Suprapubic skin (tissue), 4 donors: ENCODE measurements at places on chromosomes 2 and 18.

- DNase-seq = no peak
Measured at GRCh38 chr2:238138331-238139195, at the start of gene KLHL30. KLHL30 (plus strand) TSS chr2:238138668; CDS start chr2:238140755, 2,087 bp downstream.

- no peak for DNase-seq
Measured at GRCh38 chr2:120787111-120787821, 51.6 kb downstream of the GLI2 start.

- DNase-seq = peak; percentile 69
Measured at GRCh38 chr2:202377207-202377761, 1.2 kb downstream of the BMPR2 start.

GRCh38 chr2:33441235-33441810 is 35.1 kb upstream of the RASGRP3 start:
- DNase-seq = no peak

GRCh38 chr18:43863180-43863579 is 585.9 kb upstream of the SYT4 start:
- DNase-seq = no peak

- no peak for DNase-seq
Measured at GRCh38 chr2:194822097-194822496, 834.9 kb upstream of the SLC39A10 start.

DNA sequence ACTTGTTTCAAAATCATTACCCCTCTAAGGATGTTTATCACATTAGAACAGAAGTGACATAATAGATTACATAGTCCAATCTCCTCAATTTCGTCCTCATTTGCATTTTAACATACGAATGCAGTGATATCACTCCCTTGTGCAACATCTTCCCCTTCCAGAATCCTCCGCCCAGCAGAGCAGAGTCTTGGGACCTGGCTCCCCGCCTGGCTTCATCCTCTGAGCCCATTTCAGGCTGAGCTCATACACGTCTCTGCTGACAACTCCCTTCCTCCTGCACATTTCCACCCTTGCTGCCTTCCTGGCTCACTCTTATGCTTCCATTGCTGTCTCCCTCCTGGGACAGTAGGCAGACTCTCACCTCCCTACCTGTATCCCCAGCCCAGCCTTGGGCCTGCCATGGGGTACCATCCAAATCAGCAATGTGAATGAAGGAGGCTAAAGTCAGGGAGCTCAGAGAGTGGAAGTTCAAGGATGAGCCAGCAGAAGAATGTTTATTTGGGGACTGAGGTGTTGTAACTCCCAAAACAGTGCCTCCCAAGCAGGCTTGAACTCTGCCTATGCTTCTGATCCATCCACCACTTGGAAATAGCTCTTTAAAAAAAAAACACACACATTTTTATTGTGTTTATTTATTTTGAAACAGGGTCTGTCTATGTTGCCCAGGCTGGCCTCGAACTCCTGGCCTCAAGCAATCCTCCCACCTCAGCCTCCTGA is 165.2 kb downstream of the TMEM200C start:
- DNase-seq = peak; percentile 89

DNA sequence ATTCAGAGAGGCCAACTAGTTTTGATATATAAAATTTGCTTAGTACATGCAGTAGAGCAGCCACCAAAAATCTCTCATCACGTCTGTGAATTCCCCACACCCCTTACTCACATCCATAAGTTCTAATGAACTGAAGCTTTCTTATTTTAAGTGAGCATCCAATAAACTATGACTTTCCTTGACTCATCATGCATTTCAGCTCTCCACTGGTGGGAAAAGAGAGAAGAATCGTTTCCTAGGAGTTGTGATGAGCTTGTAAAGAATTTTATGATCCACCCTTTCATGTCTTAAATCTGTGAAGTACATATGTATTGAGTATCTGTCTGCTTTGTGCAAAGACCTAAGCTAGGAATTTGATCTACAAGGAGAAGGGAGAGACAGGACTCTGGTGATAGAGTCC is 428.6 kb downstream of the SETBP1 start:
- no peak for DNase-seq

DNA sequence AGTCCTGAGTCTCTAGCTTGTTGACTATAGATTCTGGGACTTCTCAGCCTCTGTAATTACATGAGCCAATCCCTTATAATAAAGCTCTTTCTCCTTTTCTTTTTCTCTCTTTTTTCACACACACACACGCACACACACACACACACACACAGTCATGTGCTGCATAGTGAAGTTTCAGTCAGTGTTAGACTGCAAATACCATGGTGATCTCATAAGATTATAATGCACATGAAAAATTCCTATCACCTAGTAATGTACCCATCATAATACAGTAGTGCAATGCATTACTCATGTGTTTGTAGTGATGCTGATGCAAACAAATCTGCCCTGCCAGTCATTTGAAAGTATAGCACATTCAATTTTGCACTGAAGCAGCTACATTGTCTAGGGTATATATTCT is 558.2 kb downstream of the SUCLG1 start:
- DNase-seq = no peak

- no peak for DNase-seq
Measured at GRCh38 chr2:239224199-239224570, 176.6 kb downstream of the HDAC4 start.

DNA sequence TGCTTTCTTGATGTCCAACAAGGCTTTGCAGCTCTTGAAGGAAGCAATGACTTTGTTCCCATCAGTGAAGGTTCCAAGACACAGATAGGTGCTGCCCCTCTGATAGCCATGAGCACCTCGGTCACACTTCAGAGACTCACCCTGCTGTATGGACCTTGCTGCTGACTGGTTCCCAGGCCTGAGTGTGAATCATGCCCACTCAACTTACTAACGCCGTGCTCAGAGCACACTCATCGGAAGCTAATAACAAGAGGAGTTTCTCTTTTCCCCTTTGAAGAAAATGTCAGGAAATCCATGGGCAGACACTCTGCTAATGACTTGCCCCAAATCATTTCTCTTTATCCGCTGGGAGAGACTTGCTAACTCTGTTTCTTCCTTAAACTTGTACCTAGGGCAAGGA is 83.8 kb upstream of the ARL4C start:
- DNase-seq = no peak

- DNase-seq = no peak
Measured at GRCh38 chr2:112149866-112150435, 11.8 kb downstream of the FBLN7 start.

- DNase-seq = no peak
Measured at GRCh38 chr18:50749945-50750344, 69.9 kb downstream of the MRO start.

DNA sequence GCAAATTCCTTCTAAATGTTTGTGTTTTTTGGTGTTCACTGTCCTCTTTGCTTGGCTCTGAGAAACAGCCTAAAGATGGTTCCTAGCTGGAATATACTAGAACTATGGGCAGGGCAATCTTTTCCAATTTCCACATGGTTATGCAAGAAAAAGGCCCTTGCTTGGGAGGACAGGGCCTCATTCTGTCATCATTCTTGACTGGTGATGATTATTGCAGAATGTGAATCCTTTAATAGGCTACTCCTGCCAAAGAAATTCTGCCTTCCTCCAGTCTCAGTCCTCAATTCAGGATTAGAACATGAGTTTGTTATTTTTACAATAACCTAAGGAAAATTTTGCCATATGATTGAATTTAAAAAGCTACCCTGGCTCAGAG is 218.7 kb downstream of the HNMT start:
- no peak for DNase-seq

GRCh38 chr2:171540437-171540836 is 18.2 kb downstream of the CYBRD1 start:
- DNase-seq = no peak

GRCh38 chr18:51716277-51716676 is 518.8 kb upstream of the MEX3C start:
- no peak for DNase-seq

DNA sequence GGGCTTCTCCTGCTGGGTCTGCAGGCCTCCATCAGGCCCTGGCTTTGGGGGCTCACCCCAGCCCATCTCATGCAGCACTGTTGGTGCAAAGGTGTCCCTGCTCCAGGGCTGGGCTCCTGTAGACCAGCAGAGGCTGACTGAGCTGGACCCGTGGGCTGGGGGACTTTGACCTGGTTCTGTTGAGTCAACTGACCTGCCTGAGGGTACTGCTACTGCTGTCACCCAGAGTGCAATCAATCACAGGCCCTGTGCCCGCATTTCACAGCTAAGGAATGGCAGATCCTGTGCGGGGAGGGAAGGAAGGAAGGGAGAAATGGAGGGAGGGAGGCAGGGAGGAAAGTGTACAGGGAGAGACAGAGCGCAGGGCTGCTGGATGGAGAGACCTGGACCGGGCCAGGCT is 136.8 kb downstream of the TPO start:
- DNase-seq = no peak

DNA sequence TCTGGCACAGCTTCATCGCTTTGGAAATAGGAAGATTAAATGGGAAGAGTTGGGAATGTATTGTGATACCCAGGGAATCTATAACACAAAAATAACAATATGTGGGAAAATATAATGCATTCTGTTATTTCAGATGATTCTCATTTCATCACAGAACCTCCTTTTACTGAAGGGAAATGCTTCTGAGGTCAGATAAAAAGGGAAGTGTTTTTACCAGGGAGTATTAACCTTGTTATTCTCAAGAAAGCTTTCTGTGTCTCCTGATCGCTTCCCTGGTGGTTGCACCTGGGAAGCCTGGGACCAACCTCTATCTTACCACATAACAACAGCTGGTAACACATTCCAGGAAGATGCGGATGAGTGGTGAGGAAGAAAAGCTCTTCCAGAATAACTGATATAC is 47.2 kb downstream of the SCG2 start:
- no peak for DNase-seq

DNA sequence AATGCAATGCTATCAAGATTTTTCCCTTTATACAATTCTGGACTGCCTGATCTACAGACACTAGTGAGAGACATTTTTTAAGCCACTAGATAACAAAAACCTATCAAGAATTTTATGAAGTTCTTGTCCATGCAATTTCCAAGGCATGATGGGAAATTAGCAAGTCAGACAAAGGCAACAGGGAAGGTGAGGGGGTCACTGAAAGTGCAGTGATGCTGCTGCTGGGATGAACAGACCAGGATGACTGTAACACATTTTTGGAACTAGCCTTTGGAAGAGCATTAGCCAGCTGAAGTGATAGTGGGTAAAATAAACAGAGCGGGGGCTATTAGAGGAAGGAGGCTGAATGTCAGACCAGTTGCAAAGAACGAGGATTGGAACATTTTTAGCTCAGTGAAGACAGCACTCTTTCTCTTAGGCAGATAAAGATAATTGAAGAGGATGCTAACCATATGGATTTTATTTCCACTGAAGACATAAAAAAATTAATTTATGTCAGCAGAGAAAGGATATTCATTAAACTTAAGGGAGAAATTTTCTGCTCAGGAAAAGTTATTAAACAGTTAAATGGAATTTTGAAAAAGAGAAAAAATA is 17.9 kb downstream of the NRXN1 start:
- no peak for DNase-seq

- no peak for DNase-seq
Measured at GRCh38 chr2:70751881-70752280, 16.1 kb downstream of the ADD2 start.

- no peak for DNase-seq
Measured at GRCh38 chr18:34623557-34623956, 86.5 kb upstream of the DTNA start.

DNA sequence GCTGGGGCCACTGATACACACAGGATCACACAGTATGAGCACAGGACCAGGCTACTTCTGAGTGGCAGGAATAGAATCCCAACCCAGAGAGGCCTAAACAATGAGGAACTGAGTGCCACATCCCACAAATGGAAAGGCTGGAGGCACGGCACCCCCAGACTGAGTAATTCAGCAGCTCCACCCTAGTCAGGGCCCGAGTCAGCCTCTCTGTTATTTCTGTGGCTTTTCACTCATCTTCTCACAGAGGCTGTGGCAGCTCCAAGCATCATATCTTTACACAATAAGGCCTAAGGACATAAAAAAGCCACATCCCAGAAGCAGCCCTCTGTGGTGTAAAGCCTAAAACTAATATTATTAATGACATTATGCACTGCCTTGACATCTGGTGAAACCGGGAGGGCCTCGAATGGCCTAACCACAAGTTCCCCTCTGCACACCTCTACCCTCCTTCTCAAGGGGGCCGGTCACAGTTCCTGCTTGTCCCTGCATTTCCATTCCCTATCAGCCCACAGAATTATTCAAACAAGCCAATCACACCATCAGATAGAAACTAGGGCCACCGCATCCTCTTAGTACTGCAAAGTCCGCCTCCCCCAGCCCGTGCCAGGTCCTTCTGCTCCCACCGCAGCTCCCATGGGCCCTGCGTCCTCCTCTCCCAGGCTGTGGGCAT is 12.5 kb upstream of the MAL start:
- no peak for DNase-seq

- DNase-seq = no peak
Measured at GRCh38 chr2:187964746-187965145, 326.9 kb upstream of the GULP1 start.

GRCh38 chr2:39839261-39839848 is 60.3 kb upstream of the THUMPD2 start:
- no peak for DNase-seq

DNA sequence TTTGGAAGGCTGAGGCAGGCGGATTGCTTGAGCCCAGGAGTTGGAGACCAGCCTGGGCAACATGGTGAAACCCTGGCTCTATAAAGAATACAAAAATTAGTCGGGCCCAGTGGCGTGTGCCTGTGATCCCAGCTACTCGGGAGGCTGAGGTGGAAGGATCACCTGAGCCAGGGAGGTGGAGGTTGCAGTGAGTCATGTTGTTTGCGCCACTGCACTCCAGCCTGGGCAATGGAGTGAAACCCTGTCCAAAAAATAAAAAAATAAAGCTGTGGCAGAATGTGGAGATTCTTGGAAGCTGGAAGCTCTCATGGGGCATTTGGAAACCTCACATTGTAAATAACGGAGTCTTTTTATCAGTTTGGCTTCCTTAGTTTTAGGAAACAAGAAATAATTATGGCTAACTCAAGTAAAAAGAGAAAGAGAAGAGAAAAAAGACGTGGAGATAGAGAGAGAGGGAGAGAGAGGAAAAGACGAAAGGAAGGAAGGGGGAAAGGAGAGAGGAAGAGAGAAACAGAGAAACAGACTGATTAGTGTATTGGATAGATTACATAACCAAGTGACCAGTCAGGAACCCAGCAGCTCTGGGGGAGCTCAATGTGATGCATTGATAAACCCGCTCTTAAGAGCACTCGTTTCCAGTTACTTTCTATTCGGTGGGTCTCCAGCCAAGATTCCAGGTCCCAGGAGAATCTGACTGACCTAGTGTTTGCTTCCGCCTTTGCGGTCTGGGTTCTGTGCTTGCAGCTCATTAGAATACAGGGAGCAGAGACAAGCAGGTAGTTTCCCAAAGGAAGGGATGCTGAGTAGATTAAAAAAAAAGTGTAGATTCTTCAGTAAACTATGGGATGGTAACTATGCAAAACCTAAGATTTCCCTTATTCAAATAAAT is 1.1 kb upstream of the SPAST start:
- DNase-seq = no peak

DNA sequence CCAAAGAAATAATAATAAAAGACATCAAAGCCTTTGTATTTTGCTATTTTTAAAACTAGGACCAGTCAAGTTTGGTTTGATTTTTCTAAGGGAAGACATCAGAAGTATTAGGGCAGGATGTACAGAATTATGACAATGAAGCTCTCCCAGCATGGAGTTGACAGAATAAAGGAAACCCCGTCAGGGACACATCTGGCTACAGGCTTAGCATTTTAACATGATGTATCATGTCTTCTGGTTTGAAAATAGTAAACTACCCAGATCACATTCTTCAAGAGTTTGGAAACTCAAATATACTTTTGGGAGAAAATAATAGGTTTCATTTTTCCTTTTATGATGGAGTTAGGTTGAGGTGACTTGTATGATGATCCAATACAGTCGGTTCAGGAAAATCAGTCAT is 552.0 kb upstream of the CDH2 start:
- DNase-seq = no peak
